ENCODE measurements at places on chromosomes 2 and 18.
A peak's percentile ranks its signal among the peaks of the same experiment; 100 is the strongest.

DNA sequence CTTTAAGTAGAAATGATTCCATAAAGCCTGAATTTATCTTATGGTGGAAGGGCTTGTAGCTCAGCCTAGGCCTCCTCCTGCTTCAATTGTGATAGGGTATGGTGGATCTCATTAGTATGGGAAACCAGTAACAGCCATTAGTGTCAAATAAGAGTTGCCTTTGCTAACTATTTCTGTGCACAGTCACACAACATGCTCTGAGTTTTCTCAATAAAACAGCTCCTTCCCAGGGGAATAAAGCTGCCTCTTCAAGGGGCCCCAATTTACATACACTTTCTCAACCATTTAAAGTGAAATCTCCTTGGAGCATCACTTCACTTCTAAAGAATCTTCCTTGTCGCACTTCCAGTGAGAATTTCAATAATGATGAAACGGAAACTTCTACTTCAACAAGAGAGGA lies 53.4 kb downstream of the KLF7 start:
- DNase-seq, result no peak

GRCh38 chr18:79384151-79384807 lies 11.5 kb upstream of the NFATC1 start:
- DNase-seq, result no peak

DNA sequence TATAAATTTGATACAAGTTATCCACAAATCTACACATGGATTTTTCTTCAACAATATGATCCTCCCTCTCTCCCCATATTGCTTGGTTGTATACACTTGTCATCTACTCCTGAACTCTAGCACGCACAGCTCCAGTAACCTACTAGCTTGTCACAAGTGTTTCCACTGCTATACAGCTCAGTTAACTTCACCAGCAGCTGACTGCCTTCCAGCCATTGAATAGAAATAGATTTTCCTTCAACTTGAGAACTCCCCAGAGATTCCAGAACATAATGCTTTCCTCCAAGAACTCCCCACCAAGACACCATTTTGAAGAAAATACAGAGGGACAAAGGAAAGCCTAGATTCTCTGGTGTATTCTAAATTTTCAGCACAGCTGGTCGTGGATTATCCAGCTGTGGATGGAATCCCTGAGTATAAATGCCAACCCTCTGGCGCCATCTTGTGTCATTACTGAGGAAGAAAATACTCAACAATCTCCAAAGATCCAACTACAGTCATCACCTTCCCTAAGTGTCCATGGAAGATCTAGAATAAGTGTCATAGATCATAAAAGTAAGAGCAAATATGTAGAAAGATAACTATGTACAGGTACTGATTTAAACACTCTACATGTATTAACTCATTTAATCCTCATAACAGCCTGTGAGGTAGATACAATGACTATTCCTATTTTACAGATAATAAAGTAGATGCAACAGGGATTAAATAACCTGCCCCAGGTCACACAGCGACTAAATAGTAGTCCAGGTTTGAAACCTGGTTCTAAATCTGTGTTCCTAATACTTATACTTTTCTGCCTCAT lies 156.7 kb downstream of the ARHGAP28 start:
- DNase-seq, result peak; percentile 14

- DNase-seq, result no peak
Observed at GRCh38 chr18:22141211-22141610, 28.2 kb upstream of the GATA6 start.

- DNase-seq, result no peak
Observed at GRCh38 chr18:8709248-8710059, 4.1 kb downstream of the MTCL1 start.

GRCh38 chr2:10028988-10029874 lies 14.1 kb upstream of the KLF11 start:
- DNase-seq, result peak; percentile 56

DNA sequence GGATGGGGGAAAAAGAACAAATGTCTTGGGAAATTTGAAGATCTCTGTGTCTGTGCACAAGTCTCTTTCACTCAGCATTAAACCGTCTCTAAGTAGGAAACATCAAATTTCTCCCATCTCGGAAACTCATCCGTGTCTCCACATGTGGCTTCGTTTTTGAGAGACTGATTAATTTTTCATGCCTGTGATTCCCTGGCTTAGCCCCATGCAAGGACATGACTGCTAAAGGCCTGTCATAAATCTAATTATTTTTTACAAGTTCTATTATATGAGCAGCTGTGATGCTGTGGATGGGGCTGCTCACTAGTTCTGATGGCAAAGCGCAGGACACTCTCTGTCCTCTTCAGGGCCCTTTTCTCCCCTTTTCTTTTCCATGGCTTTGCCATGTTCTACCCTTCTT lies 129.1 kb downstream of the RGPD3 start:
- DNase-seq, result no peak

GRCh38 chr2:88161446-88162244 lies 8.5 kb upstream of the THNSL2 start:
- DNase-seq, result no peak

DNA sequence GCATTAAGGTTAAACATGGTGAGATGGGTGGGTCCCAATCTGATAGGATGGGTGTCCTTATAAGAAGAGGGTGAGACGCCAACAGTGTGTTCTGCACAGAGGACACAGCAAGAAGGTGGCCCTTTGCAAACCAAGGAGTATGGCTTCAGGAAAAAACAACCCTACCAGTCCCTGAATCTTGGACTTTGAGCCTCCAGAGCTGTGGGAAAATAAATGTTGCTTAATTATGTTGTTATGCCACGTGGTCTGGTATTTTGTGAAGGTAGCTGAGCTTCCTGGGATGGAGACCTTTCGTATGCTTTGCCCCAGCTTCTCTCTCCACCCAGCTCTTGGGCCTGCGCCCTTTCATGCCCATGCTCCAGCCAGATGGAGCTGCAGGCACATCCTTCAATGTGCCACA lies 114.2 kb upstream of the EPC2 start:
- DNase-seq, result no peak

- no peak for DNase-seq
Observed at GRCh38 chr2:144935736-144936135, 415.8 kb upstream of the ZEB2 start.

GRCh38 chr2:235740821-235741220 lies 247.0 kb downstream of the AGAP1 start:
- DNase-seq, result no peak

GRCh38 chr2:136246086-136246669 lies 128.2 kb upstream of the CXCR4 start:
- DNase-seq, result no peak

DNA sequence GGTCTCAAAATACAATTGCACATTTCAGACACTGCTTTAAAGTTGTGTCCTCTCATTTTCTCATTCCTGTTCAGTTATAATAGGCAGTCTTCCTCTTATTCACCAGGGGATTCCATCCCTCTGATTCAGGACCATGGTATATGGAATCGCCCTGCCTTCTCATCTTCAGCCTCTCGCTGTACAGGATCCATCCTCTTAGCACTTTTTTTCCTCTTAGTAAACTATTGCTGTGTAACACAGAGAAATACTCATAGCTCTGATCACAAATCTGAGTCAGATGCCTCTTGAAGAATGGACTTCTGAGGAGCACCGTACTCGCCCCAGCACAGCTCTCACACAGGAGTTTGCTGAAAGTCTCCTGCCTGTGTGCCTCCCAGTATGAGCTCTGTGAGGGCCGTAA lies 11.3 kb downstream of the RMP24 start:
- DNase-seq, result no peak

DNA sequence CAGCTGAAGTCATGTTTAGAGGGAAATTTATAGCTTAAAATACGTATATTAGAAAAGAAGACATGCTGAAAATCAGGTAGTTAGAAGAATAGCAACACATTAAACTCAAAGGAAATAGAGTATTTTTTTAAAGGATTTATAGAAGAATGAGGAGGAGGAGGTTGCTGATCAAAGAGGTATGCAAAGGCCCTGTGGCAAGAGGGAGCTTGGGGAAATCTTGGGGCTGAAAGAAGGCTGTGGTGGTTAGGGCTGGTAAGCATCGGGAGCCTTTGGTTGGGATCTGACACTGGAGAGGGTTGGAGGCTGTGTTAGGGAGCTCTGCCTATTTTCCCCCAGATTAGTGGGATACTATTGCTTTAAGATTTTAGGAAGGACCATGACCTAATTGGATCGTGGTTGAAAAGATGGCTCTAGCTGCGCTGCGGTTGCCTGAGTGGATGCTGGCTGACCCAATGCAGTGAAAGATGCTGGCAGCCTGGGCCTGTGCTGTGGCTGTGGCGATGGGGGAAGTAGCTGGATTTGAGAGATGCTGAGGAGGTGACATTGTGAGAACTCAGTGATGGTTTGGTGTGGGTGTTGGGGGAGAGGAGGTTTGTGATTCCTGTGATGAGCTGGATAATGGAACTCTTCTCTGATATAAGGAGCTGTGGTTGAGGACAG lies 11.7 kb downstream of the DGKD start:
- DNase-seq, result no peak

DNA sequence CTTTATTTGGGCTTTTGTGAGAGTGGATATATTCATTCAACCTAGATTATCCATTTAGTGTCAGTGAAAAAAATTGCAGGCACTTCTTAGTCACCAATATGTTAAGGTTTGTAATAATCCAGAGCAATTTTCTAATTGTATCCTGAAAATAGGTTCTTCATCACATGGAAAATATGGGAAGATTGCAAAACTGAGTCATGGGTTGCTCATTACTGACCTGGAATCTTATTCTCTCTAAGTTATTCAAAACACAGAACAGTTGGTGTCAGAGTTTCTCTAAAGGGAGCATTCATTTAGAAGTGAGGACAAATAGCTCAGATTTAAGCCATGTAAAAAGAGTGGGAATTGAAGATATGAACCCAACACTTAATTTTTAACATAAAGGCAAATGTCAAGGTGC lies 181.3 kb downstream of the IKZF2 start:
- DNase-seq, result no peak

- DNase-seq, result no peak
Observed at GRCh38 chr2:107028661-107029060, 142.7 kb upstream of the ST6GAL2 start.

GRCh38 chr18:61894751-61895524 lies 2.1 kb upstream of the RNF152 start:
- no peak for DNase-seq

- peak; percentile 73 for DNase-seq
Observed at GRCh38 chr2:202588647-202589581, 45.9 kb upstream of the FAM117B start.

- DNase-seq, result no peak
Observed at GRCh38 chr2:9525266-9525665, 30.4 kb downstream of the ADAM17 start.

- DNase-seq, result no peak
Observed at GRCh38 chr2:9160732-9161131, 45.9 kb upstream of the ASAP2 start.

DNA sequence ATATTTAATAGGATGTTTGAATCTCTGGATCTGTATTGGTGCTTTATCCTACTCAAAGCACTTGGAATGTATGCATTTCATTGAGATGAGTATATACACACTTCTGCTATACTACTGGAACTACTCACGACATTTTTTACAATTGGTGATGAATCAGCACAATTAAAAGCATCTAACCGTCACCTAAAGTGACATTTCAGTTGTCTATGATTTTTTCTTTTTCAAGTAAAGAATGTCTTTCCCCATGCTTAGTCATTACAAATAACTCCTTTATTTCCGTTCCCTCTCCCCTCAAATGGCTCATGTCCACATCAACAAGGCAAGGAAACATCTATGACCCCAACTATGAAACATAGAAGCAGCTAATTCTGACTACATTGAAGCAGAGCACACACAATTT lies 77.3 kb downstream of the CLIP4 start:
- DNase-seq, result no peak

DNA sequence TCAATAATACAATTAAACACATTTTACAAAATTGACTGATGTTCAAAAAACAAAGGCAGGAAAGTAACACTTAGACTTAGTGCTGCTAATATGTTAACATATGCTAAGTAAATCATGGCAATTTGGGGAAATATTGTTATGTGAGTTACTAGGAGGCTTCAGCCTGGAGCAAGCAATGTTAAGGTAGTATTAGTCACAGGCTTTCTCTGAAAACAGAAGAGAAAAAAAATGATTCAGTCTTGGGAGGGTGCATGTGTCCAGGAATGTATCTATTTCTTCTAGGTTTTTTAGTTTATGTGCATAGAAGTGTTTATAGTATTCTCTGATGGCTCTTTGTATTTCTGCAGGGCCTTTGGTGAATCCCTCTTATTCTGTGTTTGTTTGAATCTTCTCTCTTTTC lies 345.8 kb upstream of the TFPI start:
- no peak for DNase-seq

DNA sequence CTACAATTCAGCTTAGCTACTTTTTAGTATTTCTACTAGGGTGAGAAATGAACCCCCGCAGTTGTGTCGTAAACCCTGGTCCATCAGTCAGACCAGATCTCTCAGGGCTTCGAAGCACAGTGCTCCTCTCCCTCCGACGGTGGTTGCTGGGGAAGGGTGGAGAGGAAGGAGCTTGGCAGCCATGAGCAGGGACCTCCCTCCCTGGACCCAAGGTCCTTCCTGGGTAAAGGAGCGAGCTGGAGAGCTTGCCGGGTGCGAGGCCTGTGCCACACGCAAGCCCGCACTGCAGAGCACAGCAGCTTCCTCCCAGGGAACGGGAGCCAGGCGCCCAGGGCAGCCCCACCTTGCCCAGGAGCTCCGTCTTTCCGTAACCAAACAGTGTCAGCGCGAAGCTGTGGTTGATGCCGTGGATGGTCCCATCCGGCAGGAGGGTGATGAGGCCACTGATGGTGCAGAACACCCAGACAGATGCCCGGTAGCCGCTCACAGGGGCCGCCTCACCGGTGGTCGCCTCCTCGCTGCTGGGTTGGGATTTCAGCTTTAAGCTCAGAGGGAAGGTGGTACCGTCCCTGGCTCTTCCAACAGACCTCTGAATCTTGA lies 12.5 kb downstream of the PASK start:
- no peak for DNase-seq

- DNase-seq, result no peak
Observed at GRCh38 chr18:41674506-41674905, 280.5 kb upstream of the PIK3C3 start.

GRCh38 chr2:49042488-49042887 lies 111.8 kb downstream of the FSHR start:
- DNase-seq, result no peak
